ENCODE measurements at places on chromosomes 16 and 17.

DNA sequence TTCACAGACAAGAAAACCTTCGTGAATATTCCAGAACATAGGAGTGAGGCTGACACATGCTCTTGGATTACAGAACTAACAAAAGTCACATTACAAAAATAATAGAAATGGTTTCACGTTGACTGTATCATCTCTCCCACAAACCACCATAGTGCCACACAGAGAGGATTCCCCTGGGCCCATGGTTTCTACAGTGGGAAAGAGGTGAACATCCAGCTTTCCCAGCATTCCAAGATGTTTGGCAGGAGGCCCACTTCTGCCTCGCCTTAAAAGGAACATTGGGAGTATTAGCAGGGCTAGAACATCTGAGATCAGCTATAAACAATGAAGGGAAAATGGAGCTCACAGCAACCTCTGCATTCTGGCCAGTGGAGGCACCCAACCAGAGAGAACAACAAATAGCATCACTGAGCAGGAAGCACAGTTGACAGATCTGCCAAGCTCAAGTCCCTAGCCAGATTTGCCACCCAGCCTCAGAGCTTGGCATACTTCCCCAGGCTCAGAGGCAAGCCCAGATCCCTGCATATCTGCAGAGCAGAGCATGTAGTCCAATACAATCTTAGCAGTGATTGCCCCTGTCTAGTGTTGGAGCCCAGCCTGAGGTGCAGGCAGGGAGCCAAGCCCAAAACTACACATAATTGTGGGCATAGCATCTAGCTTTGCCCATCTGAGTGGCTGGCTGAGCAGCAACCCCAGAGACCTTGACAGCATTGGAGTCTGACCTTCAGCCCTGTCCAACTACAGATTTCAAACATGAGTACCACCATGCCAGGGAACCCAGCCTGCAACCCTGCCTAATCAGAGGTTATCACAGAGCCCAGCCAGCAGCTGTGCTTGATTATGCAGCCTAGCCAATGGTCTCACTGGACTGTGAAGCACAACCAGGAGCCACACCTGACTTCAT lies 260.4 kb downstream of the CEP112 start:
- DNase-seq: no peak

- DNase-seq: no peak
These were observed 9.9 kb upstream of the ALKBH5 start for GRCh38 chr17:18173740-18174139.

DNA sequence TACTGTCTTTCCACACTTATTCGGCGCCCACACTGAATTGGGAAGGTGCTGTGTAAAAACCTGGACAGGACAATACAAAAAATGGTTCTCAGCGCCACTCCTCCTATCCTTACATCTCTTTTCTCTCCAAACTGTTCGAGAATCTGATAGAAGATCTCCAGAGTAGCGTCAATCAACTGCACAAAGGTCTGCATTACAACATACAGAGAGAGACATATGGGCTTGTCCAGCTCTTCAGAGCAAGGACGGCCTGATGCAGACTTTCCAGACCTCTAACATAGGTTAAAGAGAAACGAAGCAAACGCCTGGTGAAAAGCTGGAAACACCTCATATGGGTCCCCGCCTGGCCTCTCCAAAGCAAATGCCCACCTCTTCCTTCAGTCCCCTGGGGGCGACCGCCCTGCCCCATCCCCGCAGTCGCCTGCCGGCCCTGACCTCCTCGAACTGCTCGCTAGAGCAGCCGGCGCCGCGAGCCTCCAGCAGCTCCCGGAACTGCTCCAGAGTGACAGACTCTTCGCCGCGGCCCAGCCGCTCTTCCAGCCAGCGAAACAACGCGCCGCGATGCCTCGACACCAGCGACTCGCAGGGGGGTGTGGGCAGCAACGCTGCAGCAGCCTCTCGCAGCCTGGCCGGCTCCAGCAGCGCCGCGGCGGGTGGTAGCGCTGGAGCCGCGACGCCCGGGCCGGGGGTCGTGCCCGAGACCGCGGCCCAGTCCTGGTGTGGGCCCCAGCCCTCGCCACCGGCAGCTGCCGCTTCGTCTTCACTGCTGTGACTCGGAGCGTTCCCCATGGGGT lies 526 bp downstream of the ZZEF1 start:
- DNase-seq: no peak

DNA sequence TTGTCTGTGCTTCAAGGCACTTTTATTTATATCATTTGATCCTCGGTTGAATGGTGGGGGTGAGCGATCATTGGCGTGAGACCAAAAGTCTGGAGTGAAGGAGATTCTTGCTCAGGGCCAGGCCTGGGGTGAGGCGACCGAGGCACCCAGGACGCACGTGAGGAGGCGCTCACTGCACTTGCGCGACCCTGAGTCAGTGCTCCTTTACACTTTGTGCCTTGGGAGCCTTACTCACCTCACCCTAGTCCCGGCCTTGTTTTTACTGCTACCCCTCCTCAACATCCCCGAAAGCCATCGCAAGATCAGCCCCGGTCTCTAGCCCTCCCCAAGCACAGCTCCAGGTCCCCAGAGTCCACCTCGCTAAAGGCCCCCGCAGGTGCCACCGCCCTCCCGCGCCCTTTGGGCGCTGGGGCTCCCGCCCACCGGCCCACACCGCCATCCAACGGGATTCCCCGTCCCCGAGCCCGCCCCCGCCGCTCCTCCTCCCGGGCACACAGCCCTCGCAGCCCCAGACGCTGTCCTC lies 496 bp downstream of the EZH1 start:
- no peak for DNase-seq

GRCh38 chr16:56964243-56965148 lies 2.7 kb downstream of the CETP start:
- DNase-seq: peak; percentile 96

- no peak for DNase-seq
These were observed 47.8 kb downstream of the ANKRD11 start for GRCh38 chr16:89442588-89442987.

DNA sequence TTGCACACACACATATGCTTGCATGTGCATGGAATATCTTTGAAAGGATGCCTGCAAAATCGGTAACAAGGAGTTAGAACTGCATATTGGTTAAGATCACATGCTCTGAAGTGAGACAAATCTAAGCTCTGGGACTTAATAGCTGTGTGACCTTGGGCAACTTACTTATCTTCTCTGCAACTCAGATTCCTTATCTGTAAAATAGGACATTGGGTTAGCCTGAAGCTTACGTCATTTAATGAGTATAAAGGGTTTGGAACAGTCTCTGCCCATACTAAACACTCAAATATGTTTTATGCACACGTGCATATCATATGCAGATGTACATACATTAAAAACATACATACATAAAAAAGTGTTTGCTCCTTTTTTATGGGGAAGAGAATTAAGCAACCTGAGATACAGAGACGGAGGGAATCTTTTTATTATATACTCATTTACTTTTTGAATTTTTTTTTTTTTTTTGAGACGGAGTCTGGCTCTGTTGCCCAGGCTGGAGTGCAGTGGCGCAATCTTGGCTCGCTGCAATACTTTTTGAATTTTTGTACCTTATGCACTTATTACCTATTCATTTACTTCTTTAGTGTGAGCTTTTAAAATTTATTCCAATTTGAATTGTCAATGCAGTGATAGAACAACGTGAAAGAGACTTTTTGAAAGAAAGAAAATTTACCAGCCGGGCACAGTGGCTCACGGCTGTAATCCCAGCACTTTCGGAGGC lies 206.2 kb downstream of the CCDC182 start:
- no peak for DNase-seq

GRCh38 chr17:65079489-65079900 lies 23.0 kb upstream of the GNA13 start:
- no peak for DNase-seq

GRCh38 chr16:82782715-82783251 lies 156.0 kb downstream of the CDH13 start:
- no peak for DNase-seq

DNA sequence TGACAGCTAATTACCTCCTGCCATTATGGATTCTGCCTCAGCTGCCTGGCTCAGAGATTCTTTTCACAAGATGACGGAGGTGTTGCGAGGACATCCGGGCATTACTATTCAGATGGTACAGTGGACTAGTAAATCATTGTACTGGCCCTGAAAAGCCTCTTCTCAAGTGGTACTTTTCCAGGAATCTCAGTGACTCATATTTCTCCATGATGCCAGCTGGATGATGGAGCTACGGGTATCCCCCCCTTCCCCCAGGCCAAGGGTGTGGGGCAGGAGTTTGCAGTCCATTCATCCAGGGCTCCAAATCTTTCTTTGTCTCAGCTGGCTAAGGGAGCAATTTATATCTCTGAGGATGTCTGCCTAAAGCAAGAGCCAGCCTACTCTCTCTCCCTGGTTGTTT lies 107.7 kb upstream of the GPR139 start:
- DNase-seq: no peak

DNA sequence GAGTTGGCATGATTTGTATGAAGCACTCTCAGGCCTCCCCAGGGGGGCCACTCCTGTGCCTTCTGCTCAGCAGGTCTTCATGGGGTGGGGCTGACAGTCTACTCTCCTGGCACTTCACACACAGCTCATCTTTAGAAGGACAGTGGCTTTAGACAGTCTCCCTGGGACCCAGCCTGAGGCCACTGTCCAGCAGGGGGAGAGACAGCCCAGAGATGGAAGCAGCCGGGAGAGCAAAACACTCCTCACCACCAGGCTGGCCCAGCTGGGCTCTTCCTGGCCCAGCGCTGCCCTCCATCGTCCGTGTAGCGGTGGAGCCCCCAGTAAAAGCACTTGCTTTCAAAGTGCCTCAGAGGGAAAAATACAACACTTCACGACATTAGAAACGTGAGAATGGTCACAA lies 62.0 kb upstream of the CRHR1 start:
- DNase-seq: peak; percentile 82

DNA sequence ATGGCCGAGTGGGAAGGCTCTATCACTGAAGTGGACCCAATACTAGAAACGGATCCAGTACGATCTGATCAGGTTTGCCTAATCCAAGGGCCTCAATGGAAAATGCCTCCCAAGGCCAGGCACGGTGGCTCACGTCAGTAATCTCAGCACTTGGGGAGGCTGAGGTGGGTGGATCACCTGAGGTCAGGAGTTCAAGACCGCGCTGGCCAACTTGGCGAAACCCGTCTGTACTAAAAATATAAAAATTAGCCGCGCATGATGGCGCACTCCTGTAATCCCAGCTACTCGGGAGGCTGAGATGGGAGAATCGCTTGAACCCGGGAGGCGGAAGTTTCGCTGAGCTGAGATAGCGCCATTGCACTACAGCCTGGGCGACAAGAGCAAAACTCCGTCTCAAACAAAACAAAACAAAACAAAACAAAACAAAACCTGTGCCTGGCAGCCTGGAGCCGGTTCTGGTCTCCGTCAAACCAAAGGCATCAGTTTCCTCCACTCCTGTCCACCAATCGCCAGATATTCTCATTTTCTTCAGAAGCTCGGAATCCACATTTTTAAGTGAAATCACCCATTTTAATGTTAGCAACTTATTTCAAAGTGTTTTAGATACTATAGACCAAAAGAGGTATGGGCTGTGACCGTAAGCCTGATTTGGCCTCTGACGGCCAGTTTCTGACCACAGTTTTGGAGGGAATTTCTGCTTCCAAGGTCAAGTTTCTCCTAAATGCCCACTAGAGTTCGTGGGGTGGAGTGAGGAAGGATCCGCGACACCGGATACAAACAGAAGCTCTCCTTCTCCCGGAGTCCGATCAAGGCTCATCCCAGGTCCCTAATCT lies 664 bp downstream of the NQO1 start:
- DNase-seq: no peak

DNA sequence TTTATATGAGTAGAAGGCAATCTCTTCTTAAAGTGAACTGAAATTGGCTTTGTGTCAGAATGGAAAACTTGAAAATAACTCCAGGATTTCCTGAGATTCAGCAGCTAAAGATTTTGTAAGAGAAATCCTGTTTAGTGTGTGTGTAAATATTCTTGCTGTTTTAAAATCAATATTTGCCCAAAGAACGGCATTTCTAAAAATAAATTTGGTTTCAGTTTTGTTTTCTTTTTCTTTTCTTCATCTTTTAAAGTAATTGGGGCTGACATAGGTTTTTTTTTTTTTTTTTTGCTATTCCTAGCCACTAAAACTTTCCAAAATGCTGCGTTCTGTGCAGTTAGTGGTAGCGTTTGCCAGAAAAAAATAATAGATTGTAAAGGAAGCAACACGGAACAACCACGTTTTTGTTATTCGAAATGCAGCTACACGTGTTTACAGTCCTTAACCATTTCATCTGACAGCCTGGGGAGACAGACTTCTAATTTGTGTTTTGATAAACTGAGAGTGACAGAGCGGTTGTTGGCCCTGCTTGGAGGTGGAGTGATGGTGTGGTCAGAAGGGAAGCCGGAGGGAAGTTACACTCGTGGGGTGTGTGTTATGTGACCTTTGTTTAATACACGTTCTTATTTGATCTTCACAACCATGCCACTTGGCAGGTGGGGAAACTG lies 21.6 kb upstream of the SMPD3 start:
- DNase-seq: no peak

GRCh38 chr17:44464037-44464436 lies 39.2 kb downstream of the GPATCH8 start:
- DNase-seq: no peak

DNA sequence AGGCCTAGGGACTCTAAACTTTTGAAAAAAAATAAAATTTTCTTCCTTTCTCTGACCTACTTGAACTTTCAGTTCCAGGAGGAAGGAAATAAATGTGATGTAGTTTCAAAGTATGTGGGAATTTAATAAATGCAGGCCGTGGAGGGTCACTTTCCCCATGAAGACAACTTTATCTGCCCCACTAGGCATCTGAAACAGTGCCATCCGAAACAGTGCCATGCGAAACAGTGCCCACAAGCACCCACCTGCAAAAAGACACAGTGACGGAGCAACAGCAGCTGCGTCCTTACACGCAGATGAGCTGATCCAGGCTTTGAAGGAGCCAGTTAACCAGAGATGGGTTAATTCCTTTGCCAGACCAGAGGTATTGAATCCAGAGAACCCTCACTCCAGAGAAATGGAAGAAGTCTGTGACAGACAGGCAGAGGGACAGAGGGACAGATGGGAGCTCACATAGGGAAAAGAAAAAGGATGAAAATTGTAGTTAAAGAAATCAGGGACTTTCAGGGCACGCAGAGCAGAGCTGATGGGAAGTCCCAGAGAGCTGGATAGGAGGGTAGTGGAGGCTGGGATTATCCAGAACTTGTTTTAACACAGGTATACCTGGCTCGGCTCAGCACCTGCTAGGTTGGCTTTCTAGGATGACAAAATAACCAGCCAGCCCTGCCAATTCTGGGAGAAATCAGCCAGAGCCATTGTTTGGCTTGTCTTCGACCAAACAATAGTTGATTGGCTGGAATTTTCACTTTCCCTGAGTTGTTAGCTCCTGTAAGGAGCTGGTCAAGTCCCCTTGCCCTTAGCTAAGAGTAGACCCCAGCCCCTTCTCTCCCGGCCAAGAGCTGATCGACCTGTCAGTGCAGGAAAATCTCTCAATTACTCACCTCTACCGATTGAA lies 17.1 kb upstream of the HOXB13 start:
- DNase-seq: no peak
